ENCODE measurements at places on chromosomes 6 and 20. TPM values are rescaled to one million over a fixed set of nuclear protein-coding genes. Genes with fewer than 3 reads are reported as not detected.

Gene ZKSCAN4
- total RNA-seq, result 6.1 TPM

Gene NR2E1
- total RNA-seq, result not detected

Gene DEF6
- total RNA-seq, result 13.7 TPM

Gene HDGFL1
- not detected for total RNA-seq

Gene NKAPL
- not detected for total RNA-seq

Gene CALHM6
- not detected for total RNA-seq

Data from mucosa of descending colon (tissue), 3 donors.